ENCODE measurements at places on chromosomes 6 and 20.

- DNase-seq: no peak
- no peaks in the 10 kb centered on the region for H3K27me3 ChIP-seq
- H3K4me3 ChIP-seq: no peak overlapping the region
- peaks cover 18% of the 10 kb centered on the region for H3K4me1 ChIP-seq
- H3K27ac ChIP-seq: no peak overlapping the region
Measured at GRCh38 chr6:36119209-36119608, 11.1 kb upstream of the MAPK13 start.

DNA sequence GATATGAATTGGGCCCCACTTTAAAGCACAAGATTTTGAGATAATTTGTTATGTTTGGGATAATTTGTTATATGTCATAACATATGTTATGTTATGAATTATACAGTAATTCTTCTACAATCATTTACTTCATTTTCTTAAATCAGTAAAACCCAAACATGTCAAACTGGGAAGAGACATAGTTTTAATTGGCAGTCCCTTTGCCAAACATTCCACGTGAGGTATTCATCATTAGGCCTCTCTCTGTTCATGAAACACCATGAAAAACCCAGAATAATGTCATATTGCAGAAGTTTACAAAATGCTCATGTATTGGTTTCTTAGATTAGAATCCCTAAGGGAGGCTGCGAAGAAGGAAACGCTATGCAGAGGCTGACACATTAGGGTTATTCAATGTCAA, 89.4 kb upstream of the PDE10A start:
- no peaks in the 10 kb centered on the region for H3K4me1 ChIP-seq
- no peaks in the 10 kb centered on the region for H3K36me3 ChIP-seq
- no peaks in the 10 kb centered on the region for H3K27me3 ChIP-seq
- no peak for DNase-seq
- no peak overlapping the region for H3K4me3 ChIP-seq
- H3K27ac ChIP-seq: no peak overlapping the region

DNA sequence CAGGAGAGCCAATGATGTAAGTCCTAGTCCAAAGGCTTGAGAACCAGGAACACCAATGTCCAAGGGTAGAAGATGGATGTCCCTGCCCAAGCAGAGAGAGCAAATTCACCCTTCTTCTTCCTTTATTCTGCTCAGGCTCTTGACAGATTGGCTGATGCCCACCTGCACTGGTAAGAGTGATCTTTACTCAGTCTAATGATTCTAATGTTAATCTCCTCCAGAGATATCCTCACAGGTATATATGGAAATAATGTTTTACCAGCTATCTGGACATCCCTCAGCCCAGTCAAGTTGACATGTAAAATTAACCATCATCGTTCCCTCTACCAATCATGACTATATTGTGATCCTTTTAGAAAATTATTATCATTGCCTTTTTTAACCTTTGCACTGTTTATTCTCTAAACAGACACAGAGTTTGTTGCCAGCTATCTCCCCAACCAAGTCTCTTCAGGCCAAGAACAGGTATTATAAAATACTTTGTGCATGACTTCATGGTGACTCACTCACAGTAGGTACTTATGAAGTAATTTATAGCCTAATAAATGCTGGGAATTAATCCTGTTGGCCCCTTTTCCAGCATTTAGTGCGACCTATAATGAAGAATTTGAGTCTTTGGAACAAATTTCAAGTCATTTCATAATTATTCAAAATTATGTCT, 26.2 kb upstream of the TSHZ2 start:
- no peaks in the 10 kb centered on the region for H3K36me3 ChIP-seq
- H3K27me3 ChIP-seq: no peaks in the 10 kb centered on the region
- no peaks in the 10 kb centered on the region for H3K4me1 ChIP-seq
- H3K4me3 ChIP-seq: no peak overlapping the region
- no peak overlapping the region for H3K27ac ChIP-seq
- DNase-seq: no peak

- no peak for DNase-seq
- H3K27ac ChIP-seq: no peak overlapping the region
- no peaks in the 10 kb centered on the region for H3K27me3 ChIP-seq
- H3K4me1 ChIP-seq: no peaks in the 10 kb centered on the region
- H3K4me3 ChIP-seq: no peak overlapping the region
- peaks cover 82% of the 10 kb centered on the region for H3K36me3 ChIP-seq
Measured at GRCh38 chr6:145892026-145892425, 72.1 kb downstream of the SHPRH start.

DNA sequence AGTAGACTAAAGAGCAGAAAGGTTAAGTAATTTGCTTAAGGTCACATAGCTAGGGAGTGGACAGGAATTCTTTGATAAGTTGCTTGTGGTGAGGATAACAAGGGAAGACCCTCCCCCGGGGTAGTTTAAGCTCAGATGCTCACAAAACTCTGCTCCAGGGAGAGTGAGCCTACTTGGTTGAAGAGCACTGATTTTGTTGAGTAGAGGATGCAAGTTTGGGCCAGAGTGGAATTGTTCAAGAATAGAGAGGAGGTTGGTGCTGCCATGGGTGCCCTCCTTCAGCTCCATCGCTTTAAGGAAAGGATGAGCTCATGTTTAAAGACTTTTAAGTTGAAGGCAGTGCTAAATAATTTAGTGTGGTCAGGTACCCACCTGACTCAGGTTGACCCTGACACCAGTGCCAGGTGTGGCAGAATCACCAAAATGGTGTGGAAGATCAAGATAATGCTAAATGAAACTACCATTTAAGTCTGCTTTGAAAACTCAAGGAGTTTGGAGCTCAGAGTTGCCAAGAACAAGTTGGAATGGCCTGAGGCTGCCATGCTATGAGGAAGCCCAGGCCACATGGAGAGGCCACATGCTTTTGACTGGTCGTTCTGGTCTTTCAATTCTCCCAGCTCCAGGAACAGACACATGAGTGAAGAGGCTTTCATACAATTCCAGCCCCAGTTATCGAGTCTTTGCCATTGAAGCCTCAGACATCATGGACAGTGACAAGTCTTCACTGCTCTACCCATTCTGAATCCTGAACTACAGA, 8.0 kb upstream of the TCF15 start:
- no peak overlapping the region for H3K27ac ChIP-seq
- no peak for DNase-seq
- no peaks in the 10 kb centered on the region for H3K27me3 ChIP-seq
- H3K4me3 ChIP-seq: no peak overlapping the region

DNA sequence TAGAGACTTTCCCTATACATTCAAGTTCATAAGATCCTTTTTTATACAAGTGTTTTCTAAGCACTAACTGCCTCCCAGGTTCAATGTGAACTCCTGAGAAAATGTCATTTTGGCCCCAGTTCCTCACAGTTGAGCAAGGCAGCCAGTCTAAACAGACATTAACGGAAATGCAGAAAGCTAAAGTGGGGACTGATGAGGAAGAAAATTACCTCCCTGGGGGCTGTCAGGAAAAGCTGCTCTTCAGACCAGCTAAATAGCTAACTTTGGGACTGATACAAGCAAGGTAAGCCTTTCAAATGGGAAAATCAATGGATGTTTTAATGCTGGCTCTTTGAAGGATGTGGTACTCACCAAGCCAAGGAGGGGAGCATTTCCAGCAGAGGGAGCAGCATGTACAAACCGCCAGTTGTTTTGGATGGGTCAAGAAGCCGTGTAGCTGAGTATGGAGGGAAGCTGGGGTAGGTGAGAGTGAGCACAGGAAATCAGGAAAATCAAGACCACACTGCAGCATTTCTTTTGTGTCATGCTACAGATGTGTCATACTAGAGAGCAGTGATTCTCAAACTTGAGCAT, 180.8 kb upstream of the CHD6 start:
- no peaks in the 10 kb centered on the region for H3K27me3 ChIP-seq
- no peak overlapping the region for H3K27ac ChIP-seq
- H3K36me3 ChIP-seq: no peaks in the 10 kb centered on the region

DNA sequence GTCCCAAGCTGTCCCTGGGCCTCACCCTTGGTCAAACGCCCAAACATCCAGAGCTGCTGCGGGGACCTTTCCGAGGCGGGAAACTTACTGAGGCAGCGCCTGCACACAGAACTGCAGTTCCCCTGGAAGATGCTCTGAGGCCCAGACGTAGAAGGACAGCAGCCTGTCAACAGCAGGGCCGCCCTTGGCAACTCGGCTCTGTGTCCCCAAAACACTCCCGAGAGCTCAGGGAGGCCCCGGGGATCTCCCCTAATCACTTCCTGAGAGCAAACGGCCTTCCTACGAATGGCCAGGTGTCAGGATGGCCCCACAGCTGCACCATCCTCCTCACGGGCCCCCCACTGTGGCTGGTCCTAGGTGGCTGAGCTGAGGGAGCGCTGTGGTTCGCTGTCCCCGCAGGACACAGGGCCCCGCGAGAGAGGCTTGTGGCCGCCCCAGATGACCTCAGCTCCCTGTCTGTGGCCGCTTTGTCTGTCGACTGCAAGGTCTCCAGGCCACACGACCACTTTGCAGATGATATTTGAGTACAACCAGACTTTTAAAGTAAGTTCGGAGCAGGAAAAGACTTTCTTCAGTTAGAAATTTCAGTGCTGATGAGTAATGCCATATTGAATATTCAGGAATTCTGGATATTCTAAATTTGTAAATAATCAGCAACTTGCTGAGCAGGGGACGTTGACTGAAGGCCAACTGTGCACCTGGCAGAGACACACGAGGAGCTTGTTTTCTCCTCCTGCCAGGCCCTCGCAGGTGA, 46.0 kb downstream of the DLL1 start:
- no peaks in the 10 kb centered on the region for H3K36me3 ChIP-seq
- no peak overlapping the region for H3K27ac ChIP-seq
- DNase-seq: no peak
- peaks cover 11% of the 10 kb centered on the region for H3K4me1 ChIP-seq
- no peaks in the 10 kb centered on the region for H3K27me3 ChIP-seq

GRCh38 chr6:143792402-143793279, 50.5 kb upstream of the LTV1 start:
- H3K4me1 ChIP-seq: no peaks in the 10 kb centered on the region
- no peak for DNase-seq
- H3K36me3 ChIP-seq: peaks cover 35% of the 10 kb centered on the region
- no peak overlapping the region for H3K27ac ChIP-seq

- H3K36me3 ChIP-seq: no peaks in the 10 kb centered on the region
- DNase-seq: no peak
- H3K4me1 ChIP-seq: peaks cover 9% of the 10 kb centered on the region
- no peak overlapping the region for H3K4me3 ChIP-seq
- H3K27ac ChIP-seq: no peak overlapping the region
Measured at GRCh38 chr6:108180776-108181175, 15.0 kb downstream of the NR2E1 start.

- H3K27ac ChIP-seq: peak overlapping the region; percentile 90
- peaks cover 44% of the 10 kb centered on the region for H3K4me1 ChIP-seq
- no peaks in the 10 kb centered on the region for H3K27me3 ChIP-seq
- DNase-seq: no peak
Measured at GRCh38 chr20:58908941-58909340, 56.4 kb downstream of the GNAS start.

- no peaks in the 10 kb centered on the region for H3K36me3 ChIP-seq
- H3K27me3 ChIP-seq: peaks cover 47% of the 10 kb centered on the region
- no peak overlapping the region for H3K27ac ChIP-seq
- H3K4me1 ChIP-seq: no peaks in the 10 kb centered on the region
- no peak overlapping the region for H3K4me3 ChIP-seq
- DNase-seq: peak; percentile 35
Measured at GRCh38 chr20:16801919-16802651, 53.9 kb downstream of the OTOR start.

DNA sequence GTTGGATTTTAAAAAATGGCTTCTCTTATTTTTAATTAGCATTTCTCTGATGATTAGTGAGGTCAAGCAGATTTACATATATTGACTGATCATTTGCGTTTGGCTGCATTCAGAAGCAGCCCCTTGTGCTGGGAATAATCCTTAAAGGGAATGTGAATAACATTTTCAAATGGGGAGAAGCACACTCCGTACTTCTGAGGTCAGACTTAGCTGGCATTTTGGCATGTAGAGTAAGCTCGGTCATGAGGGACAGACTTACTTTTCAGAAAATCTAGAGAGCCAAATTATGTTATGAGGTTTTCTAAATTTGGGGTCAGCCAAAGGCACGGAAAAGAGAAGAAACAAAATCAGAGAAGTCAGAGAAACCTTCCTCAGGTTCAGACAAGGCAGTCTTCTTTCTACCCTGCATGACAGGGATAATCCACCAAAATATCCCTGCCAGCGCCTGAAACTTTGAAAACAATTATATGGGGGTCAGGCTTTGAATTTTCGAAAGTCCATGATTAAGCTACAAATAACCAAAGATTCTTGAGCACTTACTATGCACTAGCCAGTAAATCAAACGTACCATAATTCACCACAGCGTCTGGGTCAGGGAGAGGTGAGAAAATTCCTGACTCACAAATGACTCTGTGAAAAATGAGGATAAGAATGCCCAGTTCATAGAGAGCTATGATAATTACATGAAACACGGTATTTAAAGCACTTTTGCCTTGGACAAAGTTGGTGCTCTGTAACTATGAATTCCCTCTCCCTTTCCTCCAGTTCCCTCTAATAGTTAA, 44.9 kb downstream of the ADAT2 start:
- DNase-seq: no peak
- H3K27me3 ChIP-seq: no peaks in the 10 kb centered on the region
- no peaks in the 10 kb centered on the region for H3K36me3 ChIP-seq
- no peak overlapping the region for H3K4me3 ChIP-seq
- no peak overlapping the region for H3K27ac ChIP-seq

- no peak overlapping the region for H3K4me3 ChIP-seq
- H3K27ac ChIP-seq: no peak overlapping the region
- no peaks in the 10 kb centered on the region for H3K36me3 ChIP-seq
Measured at GRCh38 chr20:54668271-54669039, 193.1 kb downstream of the DOK5 start.

DNA sequence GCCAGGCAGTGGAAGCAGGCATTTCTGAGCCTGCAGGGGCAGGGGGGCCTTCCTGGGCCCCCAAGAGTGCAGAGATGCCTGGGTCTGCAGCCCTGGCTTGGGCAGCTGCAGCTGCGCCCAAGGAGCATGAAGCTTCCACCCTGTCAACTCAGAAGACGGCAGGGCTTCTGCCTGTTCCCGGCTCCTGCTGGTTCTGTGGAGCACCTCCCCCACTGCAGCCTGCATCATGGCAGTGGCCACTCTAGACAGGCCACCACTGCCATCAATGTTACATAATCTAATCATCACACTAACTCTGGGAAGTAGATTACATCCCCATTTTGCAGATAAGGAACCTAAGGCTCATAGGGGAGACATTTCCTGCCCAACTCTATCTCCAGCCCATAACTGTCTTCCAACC, 21.1 kb upstream of the TOP1 start:
- no peak overlapping the region for H3K4me3 ChIP-seq
- no peaks in the 10 kb centered on the region for H3K27me3 ChIP-seq
- peaks cover 37% of the 10 kb centered on the region for H3K4me1 ChIP-seq
- H3K27ac ChIP-seq: no peak overlapping the region

- H3K27ac ChIP-seq: no peak overlapping the region
- peak overlapping the region; percentile 43 for H3K4me3 ChIP-seq
- no peaks in the 10 kb centered on the region for H3K36me3 ChIP-seq
- DNase-seq: no peak
Measured at GRCh38 chr20:56925082-56925830, 296.1 kb downstream of the TFAP2C start.

- no peak for DNase-seq
- no peak overlapping the region for H3K4me3 ChIP-seq
- H3K27me3 ChIP-seq: peaks cover 3% of the 10 kb centered on the region
- peaks cover 3% of the 10 kb centered on the region for H3K4me1 ChIP-seq
- H3K36me3 ChIP-seq: no peaks in the 10 kb centered on the region
Measured at GRCh38 chr6:106517706-106518105, 111.6 kb downstream of the RTN4IP1 start.
